ENCODE measurements at places on chromosomes 13 and 19.

- DNase-seq: no peak
Observed at GRCh38 chr19:1975162-1975480, 34.1 kb downstream of the CSNK1G2 start.

- no peak for DNase-seq
Observed at GRCh38 chr13:85833921-85834320, 34.7 kb upstream of the SLITRK6 start.

DNA sequence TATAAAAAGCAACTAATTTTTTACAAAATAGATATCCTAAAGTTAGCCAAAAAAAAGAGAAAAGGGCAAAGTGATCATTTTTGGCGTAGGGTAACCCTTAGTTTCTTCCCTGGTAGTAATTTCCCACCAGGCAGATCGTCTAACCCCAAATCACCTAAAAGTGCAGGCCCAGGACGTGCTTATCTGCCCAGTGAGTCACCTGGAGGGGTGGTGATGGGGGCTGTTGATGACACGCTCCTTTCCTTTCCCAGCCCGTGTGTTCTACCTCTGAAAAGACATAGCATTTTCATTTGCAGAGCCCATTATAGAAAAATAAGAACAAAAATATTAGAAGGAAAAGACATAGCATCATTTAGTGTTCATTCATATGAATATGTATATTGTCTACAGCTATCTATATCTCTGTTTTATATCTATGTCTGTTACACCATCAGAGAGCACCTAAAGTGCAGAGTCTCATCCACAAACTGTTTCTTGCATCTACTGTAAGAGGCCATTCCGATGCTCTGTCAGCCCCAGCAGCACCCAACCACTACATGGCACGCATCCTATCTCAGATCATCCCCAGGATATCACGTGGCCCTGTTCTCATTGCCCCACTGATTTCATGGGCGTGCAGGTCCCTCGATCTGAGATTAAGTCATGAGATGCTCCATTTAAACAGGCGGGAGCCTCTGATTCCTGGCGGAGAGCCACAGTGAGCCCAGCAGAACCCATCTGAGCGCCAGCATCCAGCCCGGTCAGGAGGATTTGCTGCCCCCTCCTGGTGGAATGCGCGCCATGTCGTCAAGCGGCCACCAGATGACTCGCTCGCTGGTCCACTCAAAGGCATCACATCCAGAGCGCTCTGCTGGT, 8.5 kb upstream of the LILRB3 start:
- DNase-seq: peak; percentile 59

DNA sequence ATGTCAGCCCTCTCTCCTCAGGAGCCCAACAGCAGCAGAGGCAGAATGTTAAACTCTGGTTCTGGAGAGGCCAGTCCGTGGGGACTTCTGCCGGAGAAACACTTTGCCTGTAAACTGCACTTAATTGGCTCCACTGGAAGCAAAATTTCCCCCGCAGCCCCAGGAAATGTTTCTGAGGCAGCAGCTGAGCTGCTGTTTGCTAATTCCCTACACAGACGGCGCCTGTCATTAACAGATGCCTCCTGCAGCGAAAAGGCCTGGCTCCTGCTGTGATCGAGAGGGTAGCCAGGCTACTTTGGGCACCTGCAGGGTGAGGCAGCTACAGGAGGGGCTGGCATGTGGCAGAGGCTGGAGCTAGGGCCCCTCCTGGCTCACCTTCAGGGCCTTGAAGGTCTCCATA, 5.2 kb upstream of the TM6SF2 start:
- DNase-seq: no peak

DNA sequence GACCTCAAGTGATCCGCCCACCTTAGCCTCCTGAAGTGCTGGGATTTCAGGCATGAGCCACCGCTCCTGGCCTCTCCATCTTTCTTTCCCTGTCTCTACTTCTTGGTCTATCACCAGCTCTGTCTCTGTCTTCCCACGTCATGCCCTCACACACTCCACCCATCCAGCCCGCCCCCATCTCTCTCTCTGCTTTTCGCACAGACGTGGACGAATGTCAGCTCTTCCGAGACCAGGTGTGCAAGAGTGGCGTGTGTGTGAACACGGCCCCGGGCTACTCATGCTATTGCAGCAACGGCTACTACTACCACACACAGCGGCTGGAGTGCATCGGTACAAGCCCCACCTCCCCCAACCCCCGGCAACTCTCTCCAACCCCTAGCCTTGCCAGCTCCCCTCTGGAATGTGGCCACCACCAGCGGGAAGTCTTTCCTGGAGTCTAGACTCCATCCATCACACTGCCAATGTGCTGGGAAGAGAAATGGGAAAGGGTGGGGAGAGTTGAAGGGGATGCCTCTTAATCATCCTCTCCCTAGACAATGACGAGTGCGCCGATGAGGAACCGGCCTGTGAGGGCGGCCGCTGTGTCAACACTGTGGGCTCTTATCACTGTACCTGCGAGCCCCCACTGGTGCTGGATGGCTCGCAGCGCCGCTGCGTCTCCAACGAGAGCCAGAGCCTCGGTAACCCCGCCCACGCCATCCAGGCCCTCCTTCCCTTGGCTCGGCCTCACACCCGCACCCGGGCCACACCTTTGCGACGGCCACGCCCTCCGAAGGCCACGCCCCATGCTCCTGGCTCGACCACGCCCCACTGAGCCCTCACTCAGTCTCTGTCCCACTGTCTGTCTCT, 22.5 kb downstream of the LTBP4 start:
- peak; percentile 54 for DNase-seq

DNA sequence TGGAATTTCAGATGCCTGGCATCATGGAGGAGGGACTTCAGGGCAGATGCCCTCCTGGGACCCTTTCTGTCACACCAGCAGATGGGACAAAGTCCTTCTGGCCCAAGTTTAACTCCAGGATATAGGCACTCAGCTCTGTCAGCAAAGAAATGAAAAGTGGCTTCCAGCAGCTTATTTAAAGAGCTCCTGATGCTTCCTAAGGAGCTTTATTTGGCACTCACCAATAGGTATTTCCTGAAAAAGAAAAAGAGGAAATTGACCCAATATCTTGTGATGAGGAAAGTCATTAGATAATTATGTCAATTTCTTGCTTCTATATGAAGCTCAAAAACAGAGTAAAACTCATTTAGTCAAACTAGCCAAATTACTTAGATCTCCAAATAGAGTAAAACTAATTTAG, 224.6 kb downstream of the RAP2A start:
- DNase-seq: no peak

DNA sequence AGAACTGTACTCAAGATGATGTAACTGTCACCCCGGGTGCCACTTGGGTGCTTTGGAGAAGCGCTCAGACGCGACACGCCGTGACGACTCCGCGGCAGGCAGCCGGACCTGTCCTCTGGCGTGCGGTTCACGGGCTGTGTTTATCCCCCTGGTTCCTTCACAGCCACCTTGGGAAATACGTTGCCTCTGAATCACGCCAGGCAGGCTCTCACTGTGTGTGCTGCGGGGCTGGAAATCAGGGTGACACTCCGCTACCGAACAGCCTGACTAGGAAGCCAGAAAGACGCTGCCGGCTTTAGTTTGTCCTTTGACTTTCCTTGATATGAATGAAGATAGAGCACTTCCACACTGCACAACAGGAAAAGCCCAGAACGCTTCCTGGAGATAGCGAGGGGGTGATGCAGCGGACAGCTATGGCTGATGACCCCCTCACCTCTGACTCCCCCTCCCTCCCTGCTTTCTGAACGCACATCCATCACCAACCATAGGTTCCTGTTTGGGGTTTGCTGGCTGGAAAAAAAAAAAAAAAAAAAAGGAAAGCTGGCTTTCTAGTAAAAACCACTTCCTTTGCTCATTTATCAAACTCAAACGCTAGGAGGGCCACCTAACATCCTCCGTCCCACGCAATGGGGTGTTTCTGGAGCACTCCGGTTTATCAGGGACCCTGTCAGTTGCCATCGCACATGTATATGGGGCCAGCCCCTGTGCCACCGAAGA, 3.7 kb upstream of the GP6 start:
- DNase-seq: no peak
